ENCODE measurements at places on chromosomes 3 and 15.

GRCh38 chr3:55486101-55486856 is 827 bp downstream of the WNT5A start:
- no peak for DNase-seq

DNA sequence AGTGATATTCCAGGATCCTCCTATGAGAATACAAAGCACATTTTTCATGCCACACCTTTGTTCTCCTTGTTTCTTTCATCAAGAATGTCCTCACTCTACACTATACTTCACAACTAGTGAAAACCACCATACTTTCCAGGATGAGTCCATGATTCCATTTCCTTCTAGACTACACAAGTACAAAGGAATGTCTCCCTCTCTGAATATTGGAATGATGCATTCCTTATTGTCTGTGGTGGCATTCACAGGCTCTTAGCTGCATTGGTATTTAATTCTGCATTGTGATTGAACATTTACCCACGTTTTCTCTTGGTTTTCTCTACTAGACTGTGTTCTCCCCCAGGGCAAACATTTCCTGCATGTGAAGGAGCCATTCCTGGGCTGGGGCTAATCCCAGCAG is 217.5 kb downstream of the RAP2B start:
- no peak for DNase-seq

GRCh38 chr3:76965122-76965725 is 74.7 kb upstream of the ROBO2 start:
- DNase-seq = no peak

GRCh38 chr3:100710261-100710968 is 1.1 kb downstream of the TFG start:
- peak; percentile 9 for DNase-seq

DNA sequence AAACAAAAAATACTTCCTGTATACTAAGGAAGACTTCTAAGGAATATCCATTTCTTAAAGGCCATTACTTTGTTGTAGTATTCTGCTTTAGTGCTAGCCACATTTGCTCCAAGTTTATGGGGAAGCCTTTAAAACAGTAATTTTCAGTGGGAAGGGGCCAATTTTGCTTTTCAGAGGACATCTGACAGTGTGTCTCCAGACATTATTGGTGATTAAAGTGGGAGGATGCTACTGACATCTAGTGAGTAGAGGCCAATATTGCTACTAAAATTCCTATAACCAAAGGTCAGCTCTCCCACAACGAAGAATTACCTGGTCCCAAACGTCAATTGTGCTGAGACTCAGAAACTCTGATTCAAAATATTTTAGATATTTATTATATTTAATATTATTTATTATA is 24.8 kb downstream of the SLC28A2 start:
- DNase-seq = no peak

GRCh38 chr3:133208184-133208583 is 170.0 kb downstream of the TMEM108 start:
- no peak for DNase-seq

GRCh38 chr3:43035801-43036365 is 56.8 kb downstream of the GASK1A start:
- no peak for DNase-seq

DNA sequence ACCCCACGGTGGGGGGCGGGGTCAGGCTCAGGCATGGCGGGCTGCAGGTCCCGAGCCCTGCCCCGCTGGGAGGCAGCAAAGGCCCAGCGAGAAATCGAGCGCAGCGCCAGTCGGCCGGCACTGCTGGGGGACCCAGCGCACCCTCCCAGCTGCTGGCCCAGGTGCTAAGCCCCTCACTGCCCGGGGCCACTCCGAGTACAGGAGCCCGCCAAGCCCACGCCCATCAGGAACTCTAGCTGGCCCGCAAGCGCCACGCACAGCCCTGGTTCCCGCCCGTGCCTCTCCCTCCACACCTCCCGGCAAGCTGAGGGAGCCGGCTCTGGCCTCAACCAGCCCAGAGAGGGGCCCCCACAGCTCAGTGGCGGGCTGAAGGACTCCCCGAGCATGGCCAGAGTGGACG is 29.2 kb downstream of the SCAPER start:
- DNase-seq = no peak

DNA sequence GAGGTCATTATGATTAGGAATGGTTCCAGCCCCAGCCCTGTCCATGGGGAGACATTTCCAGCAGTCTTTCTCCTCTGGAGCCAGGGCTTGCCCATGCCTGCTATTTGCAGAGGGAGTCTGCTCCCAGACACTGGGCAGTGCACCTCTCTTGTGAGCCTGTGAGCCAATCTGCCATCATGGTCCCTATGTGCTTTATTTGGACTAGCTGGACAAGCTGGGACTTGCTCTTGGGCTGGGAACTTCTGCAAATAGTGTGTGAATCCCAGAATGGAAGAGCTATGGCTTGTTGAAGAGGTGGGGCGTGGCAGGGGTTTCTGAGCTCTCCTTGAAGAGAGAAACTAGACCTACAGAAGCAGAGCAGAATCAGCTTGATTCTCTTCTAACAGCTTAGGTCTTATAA is 53.7 kb upstream of the KY start:
- DNase-seq = no peak

- no peak for DNase-seq
Measured at GRCh38 chr3:12512534-12513118, 28.3 kb downstream of the TSEN2 start.

DNA sequence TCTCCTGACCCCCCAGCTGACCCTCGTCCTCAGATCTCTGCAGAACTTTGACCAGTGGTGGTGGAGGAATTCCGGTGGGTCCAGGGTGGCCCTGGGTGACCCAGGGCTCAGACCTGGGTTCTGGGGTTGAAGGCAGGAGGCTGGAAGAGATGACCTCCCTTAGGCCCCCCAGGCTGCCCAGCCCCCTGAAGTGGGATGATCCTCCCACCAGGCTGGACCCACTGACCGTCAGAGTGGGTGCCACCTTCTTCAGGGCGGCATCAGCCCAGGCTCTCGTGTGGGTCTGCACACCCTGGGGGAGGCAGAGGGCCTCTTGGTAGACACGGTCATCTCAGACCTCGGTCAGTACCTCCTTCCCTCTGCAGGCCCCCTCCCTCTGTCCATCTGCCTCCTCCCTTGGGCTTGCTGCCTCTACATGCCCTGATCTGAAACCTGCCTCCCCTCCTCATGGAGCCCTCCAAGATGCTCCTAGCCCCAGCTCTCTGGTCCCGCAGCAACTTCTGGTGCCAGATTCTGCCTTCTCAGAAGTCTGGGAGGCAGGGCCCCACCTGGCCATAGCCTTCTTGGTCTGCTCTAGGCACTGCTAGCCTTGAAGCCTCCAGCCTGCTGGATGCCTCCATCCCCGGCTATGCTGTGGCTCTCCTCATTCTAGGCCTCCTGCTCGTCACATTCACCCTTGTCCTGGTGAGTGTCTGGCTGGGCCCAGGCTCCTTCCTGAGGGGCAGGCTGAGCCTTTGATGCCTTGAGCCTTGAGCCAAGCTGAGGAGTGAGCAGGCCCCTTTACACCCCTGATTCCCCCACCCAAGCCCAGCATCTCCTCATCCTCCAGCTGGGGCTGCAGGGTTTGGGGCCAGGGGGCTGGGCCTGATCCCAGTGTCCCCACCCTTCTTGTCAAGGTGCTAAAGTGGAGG is 49.1 kb upstream of the CSPG4 start:
- no peak for DNase-seq

- no peak for DNase-seq
Measured at GRCh38 chr3:139597947-139598346, 58.4 kb upstream of the RBP1 start.

DNA sequence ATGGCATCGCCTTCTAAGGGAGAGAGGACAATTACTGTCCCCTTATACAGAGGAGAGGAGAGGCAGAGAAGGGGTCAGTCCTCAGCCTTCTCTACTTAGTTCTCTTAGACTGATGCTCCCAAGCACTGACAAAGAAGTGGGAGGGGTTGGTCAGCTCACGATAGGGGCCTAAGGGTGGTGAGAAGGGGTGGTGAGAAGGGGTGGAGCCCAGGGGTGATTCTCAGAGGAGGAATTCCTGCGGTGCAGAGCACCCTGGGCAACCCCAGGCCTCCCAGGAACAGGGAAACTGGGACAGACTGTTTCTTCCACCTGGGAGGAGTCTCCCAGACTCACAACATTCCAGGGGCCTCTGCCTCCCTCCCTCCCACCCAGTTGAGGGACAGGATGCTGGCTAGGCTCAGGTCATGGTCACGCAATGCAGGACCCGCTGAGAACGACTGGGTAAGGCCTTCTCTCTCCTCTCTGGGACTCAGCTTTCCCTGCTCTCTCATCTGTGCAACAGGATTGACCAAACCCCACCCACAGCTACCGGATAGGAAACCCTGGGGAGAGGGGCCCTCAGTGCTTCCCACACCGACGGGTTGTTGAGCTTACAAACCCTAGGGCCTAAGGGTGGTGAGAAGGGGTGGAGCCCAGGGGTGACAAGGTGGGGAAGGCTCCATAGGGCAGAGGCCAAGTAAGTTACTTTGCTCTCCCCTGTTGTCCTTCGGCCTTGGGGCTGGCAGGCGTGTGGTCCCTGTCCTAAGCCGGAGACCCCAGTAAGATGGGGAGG is 1.5 kb downstream of the TPRA1 start:
- DNase-seq = no peak

DNA sequence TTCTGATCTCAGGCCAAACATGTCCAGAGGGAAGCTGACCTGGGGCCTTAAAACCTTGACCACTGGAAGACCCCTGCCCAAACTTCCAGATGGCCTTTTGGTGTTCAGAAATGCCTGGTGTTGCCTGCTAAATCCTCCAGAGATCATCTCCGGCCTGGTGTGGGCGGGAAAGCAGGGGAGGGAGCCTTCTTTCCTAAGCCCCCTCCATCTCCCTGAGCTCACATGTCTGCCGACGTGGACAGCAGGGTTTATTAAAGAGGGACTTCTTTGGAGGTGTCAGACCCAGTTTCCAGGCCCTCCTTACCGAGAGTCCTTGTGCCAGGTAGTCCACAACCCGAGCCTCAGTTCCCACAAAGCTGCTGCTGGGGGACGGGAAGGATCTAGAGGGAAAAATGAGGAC is 55.9 kb upstream of the SLC6A1 start:
- DNase-seq = no peak

DNA sequence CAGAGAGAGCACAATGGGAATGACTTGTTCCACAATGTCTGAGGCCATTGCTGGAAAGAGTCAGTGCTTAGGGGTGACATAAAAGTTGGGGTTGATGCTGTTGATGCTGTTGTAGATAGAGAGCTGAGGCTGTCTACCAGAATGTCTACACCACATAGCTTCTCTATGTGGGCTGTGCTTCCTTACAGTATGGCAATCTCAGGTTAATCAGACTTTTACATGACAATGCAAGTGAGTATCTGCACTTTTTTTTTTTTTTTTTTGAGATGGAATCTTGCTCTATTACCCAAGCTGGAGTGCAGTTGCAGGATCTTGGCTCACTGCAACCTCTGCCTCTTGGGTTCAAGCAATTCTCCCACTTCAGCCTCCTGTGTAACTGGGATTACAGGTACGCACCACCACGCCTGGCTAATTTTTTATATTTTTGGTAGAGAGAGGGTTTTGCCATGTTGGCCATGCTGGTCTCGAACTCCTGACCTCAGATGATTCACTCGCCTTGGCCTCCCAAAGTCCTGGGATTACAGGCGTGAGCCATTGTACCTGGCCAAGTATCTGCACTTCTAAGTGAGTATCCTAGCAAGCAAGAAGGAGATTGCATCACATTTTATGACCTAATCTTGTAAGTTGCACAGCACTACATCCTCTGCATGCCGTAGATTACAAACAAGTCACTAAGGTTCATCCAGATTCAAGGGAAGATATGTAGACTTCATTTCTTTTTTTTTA is 28.7 kb downstream of the DLEC1 start:
- no peak for DNase-seq

Data from T-cell (primary cell).